NCI-H2081 treated with DMSO at 0.1 percent for 48 hours (cell line): ENCODE measurements at places on chromosomes 3 and 15.

GRCh38 chr3:13693441-13693840, 144.5 kb downstream of the FBLN2 start:
- DNase-seq: no peak

DNA sequence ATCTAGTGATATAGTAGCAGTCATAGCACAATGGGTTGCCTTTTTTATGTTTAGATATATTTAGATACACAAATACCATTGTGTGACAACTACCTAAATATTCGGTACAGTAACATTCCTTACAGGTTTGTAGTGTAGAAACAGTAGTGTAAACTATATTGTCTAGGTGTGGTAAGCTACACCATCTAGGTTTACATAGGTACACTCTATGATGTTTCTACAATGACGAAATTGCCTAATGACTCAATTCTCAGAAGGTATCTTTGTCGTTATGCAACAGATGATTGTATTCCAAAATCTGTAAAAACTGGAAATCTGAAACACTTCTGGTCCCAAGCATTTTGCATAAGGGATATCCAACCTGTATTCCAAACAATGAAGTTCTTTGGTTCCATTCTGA, 24.3 kb downstream of the PLOD2 start:
- DNase-seq: no peak

- DNase-seq: no peak
Measured at GRCh38 chr15:64017591-64018163, 28.6 kb downstream of the DAPK2 start.

- DNase-seq: no peak
Measured at GRCh38 chr3:115341208-115341607, 194.1 kb upstream of the ZBTB20 start.

- DNase-seq: no peak
Measured at GRCh38 chr3:56917361-56918110, 115.8 kb upstream of the ARHGEF3 start.

DNA sequence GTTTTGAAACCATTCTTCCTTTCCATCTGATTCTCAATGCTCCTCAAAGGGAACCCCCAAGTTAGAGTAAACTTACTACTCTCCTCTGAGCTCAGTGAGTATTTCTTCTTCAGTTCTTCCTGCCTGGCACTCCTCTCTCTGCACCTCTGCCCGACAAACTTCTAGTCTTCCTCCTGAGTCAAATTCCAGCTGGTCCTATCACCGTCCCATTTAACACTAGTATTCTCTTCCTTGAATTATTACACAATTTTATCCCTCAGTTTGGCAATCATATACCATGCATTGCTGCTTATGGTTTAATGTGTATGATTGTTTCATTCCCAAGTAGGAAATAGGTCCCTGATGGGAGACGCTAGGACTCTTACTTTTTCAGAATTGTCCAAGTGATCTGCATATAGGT, 279.7 kb downstream of the MECOM start:
- DNase-seq: no peak

- no peak for DNase-seq
Measured at GRCh38 chr3:196207159-196207832, 3.9 kb downstream of the ZDHHC19 start.

- no peak for DNase-seq
Measured at GRCh38 chr15:55741833-55742497, 987 bp downstream of the PRTG start.

DNA sequence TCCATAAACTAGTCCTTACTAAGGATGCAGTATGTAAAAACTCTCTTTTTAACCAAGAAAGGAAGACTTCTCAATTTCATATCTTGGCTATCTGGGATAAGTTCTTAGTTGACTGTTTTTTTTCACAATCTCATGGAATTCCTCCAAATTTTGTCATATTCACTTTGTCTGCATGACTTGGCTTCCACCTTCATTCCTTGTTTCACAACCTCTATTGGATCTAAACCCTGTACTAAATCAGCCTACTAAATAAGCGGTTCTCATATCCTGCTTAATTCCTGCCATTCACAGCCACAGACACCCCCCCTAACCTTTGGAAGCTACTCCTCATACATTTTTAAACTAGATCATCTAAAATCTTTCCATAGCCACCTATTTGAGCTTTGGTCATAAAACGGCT, 370.6 kb upstream of the NAALADL2 start:
- no peak for DNase-seq

- no peak for DNase-seq
Measured at GRCh38 chr3:112508860-112509259, 9.6 kb upstream of the BTLA start.

DNA sequence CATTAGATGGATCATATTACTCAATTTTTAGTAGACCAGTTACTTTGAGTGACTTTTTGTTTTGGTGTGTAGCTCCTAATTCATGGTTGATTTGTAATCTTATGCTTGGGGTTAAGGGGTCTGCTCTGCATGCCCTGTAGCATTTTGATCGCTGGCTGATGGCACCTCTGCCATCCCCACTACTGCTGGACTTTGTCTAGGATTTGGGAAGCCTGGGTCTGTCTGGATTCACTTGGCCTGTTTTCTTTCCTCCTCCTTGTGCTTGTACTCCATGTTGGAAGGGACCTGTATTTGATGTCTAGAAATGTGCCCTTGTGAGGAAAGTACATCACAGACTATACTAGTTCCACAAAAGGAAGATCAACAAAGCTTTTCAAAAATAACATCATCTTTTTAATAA, 154.1 kb downstream of the FNDC3B start:
- DNase-seq: no peak

GRCh38 chr3:64873400-64873799, 185.6 kb upstream of the ADAMTS9 start:
- no peak for DNase-seq

DNA sequence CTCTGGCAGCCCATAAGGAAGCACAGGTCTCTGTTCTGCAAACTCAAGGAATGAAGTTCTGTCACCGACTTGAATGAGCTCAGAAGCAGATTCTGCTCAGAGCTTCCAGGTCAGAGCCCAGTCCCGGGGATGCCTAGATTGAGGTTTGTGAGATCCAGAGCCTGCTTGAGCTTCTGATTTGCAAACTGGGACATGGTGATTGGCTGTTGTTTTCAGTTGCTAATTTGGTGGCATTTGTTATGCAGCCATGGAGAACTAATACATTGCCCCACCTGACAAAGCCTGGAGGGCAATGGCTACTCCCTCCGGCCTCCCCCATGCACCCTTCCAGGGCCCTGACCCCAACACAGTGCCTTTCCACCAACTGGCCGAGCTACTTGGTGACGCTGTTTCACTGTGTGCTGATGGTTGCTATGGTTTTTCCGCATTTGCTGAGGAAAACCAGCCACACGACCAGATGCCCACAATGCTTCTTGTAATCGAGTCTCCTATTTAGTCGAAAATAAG, 379.5 kb upstream of the ATP10A start:
- no peak for DNase-seq

- no peak for DNase-seq
Measured at GRCh38 chr15:63969652-63970421, 76.4 kb downstream of the DAPK2 start.

DNA sequence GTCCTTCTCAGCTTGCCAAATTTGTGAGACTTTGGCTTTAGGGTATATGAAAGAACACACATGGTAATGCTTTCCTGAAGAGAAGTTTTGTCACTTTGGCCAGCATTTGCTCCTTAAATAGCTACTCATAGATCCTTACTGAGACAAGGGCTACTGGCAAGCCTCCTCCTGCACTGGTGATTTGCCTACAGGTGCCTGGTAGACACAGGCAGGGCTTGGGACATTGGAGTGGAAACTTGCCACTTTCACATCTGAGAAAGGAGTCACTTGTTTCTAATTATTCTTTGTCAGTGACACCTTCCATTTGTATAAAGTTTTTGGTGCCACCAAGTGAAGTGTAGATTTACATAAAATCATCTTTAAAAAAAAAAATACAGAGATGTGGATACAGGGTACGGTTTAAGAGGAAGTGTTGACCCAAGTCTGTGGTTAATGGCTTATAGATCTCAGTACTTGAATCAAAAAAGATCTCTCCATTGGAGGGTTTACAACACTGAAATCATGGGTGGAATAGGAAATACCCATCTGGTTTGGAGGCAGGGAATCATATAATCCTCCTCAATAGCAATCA, 132.8 kb upstream of the GADL1 start:
- DNase-seq: no peak

DNA sequence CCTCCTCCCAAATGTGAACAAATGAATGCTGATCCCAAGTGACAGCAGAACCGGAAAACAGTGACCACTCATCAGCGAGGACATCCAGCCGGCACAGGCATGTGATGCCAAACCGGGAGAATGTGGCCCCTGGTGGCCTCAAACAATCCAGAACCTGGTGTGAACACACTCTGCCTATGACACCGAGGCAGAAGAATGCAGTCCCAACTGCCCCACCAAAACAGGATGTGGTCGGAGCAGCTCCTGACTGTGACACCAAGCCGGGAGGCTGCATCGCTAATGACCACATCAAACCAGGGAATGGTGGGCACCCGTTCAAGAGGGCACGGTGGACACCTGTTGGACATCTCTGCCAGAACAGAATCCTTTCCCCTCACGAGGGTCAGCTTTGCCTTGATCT, 15.4 kb downstream of the SCN5A start:
- no peak for DNase-seq

DNA sequence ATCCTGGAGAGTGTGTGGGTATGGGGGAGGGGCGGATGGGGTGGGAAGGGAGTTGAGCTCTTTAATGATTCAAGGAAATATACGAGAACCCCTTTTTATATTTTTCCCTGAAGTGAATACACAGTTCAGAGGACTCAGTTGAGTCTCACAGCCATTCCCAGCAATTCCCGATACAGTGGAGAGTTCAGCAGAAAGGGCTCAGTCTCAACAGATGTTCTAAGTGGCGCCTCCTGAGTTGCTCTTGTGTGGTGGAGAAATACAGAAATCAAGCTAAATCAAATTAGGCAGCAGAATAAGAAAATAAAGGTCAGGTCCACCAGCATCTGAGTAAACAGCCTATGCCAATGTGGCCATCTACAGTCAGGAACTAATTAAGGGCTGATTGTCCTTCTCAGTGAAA, 372.1 kb downstream of the NR2F2 start:
- DNase-seq: no peak

DNA sequence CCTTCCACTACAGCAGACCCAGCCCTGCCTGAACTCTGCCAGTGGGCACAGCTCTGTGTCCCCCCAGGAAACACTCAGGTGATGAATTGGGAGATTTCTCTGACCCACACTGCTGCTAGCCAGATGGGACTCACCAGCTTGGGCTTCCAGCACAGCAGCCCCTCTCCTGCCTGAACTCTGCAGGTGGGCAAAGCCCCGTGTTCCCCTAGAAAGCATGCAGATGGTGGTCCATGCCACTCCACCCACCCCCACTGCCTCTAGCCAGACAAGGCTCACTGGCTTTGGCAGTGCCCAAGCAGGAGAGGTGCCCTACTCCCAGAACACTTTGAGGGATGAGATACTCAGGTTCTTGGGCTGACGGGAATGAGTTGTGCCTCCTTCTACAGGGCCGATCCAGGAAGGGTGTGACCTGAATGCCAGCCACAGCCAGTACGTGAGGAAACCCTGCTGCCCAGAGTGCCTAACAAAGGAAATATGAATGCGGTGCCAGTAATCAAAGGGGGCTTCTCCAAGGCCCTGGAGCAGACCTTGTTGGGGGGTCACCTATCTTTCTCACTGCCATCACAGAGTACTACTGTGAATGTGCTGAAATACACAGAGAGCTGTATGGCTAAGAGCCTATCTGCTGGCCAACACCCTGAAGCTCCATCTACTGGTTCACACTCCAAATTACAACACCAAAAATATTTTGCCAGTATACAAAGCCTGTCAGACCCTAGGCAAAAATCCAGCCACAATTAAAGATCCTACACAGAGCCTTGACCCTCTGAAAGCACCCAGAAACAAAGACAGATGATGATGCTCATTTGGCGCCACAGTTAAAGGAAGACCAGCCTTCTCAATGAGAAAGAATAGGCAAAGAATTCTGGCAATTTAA, 61.9 kb downstream of the BTLA start:
- DNase-seq: no peak

DNA sequence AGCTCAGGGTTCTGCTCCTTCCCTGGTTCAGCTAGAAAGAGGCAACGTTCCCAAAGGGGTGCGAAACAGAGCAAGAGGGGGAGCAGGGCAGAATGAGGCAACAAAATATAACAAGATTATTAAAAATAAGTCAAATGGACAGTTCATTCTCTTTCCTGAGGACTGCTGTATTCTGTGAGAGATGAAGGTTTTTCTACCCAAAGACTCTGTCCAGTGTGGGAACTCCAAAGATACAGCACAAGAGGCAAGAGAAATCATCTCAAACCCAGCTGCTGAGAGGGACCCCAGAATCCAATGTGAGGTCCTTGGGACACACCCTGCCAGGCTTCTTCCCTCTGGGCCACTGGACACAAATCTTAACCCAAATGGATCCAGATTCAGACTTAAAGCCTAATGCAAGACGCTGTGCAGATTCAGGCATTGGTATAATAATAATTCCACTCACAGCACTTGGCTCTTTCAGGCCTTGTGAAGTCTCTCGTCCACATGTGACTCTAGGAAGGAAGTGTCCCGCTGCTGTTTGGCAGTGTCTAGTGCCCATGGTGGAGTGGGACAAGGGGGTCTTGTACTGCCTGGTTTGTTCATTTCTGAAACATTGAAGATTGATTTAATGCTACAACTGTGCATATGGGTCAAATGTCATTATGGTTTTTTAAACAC, 14.5 kb upstream of the ARHGAP31 start:
- DNase-seq: no peak

- DNase-seq: no peak
Measured at GRCh38 chr15:50107157-50107556, 11.9 kb downstream of the ATP8B4 start.

GRCh38 chr15:78060232-78060631, 17.3 kb downstream of the TBC1D2B start:
- DNase-seq: no peak

DNA sequence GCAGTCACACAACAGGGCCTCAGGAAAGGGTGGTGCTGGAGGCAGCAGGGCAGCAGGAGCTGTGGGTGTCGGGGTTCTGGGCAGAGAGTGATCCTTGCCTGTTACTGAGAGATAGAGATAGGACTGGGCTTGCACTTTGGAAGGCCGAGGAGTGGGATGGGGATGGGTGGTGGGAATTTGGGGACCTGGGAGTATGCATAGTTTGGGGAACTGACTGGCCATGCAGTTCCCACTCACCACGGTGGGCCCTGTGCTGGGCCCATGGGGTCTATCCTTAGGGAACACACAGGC, 192.5 kb upstream of the LINGO1 start:
- no peak for DNase-seq

DNA sequence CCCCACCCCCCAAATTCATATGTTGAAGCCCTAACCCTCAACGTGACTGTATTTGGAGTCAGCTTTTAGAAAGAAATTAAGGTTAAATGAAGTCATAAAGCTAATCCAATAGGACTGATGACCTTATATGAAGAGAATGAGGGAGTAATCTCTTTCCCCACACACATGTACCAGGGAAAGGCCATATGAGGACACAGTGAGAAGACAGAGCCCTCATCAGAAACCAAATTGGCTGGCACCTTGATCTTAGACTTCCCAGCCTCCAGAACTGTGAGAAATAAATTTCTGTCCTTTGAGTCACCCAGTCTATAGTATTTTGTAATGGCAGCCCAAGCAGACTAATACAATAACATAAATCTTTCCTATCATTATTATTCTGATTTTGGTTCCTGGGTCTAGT, 194.7 kb upstream of the NANOGP8 start:
- no peak for DNase-seq
